ENCODE measurements at places on chromosomes 12 and 14.

DNA sequence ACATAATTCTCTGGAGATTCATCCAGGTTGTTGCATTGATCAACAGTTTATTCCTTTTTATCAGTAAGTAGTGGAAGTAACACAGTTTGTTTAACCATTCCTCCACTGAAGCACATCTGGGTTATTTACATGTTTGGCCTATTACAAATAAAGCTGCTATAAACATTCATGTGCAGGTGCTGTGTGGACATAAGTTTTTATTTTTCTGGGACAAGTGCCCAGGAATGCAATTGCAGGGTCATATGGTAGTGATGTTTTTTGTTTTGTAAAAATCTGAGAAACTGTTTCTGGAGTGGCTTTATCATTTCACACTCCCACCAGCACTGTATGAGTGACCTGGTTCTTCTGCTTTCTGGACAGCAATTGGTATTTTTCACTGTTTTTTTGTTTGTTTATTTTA lies 505.4 kb downstream of the CCER1 start:
- DNase-seq: no peak

- DNase-seq: no peak
Measured at GRCh38 chr12:92661269-92661668, 41.5 kb upstream of the PLEKHG7 start.

- DNase-seq: no peak
Measured at GRCh38 chr12:62332598-62332997, 72.4 kb downstream of the USP15 start.

- DNase-seq: no peak
Measured at GRCh38 chr12:125351788-125352187, 286.6 kb downstream of the AACS start.

DNA sequence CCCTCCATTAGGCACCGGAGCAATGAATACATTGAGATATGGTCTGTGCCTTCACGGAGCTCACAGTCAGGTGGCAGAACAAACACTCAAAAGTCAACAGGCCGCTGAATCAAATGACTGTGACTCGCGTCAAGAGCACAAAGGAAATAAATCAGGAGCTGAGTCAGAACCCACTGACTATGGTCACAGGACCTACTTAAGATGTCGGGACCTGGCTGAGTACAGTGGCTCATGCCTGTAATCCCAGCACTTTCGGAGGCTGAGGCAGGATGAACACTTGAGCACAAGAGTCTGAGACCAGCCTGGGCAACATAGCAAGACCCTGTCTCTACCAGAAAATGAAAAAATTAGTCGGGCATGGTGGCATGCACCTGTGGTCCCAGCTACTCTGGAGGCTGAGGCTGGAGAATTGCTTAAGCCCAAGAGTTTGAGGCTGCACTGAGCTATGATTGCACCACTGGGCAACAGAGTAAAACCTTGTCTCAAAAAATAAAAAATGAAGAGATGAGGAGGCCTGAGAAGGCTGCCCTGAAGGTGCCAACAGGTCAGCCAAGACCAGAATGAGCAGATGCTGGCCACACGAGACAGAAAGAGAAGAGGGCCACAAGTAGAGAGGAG lies 19.9 kb downstream of the TMEM233 start:
- DNase-seq: no peak

- no peak for DNase-seq
Measured at GRCh38 chr14:105525861-105526775, at the start of gene TMEM121. TSS of gene TMEM121 (plus strand) at chr14:105526583. CDS start at chr14:105528835, 2,252 bp downstream.

GRCh38 chr12:25670076-25671055 lies 117.3 kb upstream of the LMNTD1 start:
- DNase-seq: no peak

GRCh38 chr12:116406529-116406928 lies 129.0 kb upstream of the MED13L start:
- DNase-seq: peak; percentile 95

DNA sequence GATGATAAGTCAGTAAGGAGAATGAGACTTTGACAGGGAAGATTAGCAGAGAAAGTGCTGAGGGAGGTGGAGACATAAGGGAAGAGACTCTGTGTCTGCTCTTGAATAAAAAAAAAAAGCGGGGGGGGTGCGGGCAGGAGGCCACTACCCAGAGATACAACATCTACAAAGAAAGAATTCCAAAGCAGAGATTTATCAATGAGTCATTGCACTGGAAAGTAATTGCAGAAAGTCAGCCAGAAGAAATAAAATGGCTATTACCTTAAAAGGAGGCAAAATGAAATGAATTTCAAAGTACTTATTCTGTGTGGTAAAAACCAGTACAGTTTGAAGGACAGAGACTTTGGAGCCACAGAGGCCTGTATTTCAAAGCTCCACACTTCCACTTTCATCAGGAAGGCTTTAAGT lies 267.1 kb upstream of the PRKD1 start:
- DNase-seq: no peak

DNA sequence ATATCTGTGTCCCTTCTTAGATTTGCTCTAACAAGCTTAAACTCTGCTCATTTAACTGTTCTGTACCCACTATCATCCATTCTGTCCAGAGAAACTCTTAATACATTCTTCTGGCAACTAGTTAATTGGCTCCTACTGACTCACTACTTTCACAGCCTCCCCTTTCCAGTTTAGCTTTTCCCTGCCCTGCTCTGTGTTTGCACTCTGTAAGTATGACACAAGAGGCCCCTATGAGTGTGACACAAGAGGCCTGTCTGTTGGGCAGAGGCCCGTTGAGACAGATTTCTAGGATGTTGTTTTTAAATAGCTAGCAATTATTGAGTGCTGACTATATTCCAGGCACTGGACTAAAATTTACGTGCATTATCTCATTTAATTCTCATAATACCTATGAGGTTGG lies 246.0 kb upstream of the DAAM1 start:
- no peak for DNase-seq

DNA sequence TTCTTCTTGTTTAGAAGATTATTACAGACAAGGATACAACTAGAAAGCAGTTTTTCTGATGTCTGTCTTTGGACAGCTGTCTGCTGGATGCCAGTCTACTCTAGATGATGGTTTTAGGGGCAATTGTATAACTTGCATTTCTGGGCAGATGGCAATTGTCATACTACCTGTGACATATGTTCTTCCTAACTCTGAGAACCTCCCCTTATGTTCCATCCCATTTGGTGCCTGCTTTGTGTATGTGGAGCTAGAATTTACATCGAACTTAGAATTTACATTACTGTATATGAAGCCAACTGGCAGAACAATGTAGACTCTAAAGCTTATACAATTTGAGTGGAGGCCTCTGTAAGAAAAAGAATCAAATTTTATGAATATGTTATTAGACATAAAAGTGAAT lies 430.2 kb upstream of the SEL1L start:
- DNase-seq: no peak

GRCh38 chr12:6392504-6392903 lies 8.5 kb downstream of the LTBR start:
- DNase-seq: peak; percentile 48

All from inflammatory macrophage treated with lipopolysaccharide for 4 hours (primary cell).